ENCODE measurements at places on chromosomes 1 and 21. TPM values are rescaled to one million over a fixed set of nuclear protein-coding genes. Genes with fewer than 3 reads are reported as not detected.

GRCh38 chr1:107776900-107777663, 187.9 kb downstream of the VAV3 start:
- H3K4me3 ChIP-seq: no peak overlapping the region
- H3K36me3 ChIP-seq: no peaks in the 10 kb centered on the region

The ARTN gene
- 1.6 TPM for total RNA-seq

GRCh38 chr1:15345705-15346345, 63.9 kb upstream of the EFHD2 start:
- H3K27me3 ChIP-seq: peaks cover 8% of the 10 kb centered on the region
- no peaks in the 10 kb centered on the region for H3K36me3 ChIP-seq
- no peak overlapping the region for H3K4me3 ChIP-seq
- H3K27ac ChIP-seq: no peak overlapping the region
- DNase-seq: no peak
- peaks cover 1% of the 10 kb centered on the region for H3K4me1 ChIP-seq

GRCh38 chr1:59695252-59695651, 119.5 kb upstream of the HOOK1 start:
- H3K27ac ChIP-seq: no peak overlapping the region
- no peak for DNase-seq
- no peaks in the 10 kb centered on the region for H3K27me3 ChIP-seq
- H3K36me3 ChIP-seq: peaks cover 2% of the 10 kb centered on the region
- H3K4me3 ChIP-seq: no peak overlapping the region

The SPRR3 gene
- not detected for total RNA-seq

The ARHGEF16 gene
- total RNA-seq: 20.3 TPM

The PPIAL4G gene
- total RNA-seq: not detected

DNA sequence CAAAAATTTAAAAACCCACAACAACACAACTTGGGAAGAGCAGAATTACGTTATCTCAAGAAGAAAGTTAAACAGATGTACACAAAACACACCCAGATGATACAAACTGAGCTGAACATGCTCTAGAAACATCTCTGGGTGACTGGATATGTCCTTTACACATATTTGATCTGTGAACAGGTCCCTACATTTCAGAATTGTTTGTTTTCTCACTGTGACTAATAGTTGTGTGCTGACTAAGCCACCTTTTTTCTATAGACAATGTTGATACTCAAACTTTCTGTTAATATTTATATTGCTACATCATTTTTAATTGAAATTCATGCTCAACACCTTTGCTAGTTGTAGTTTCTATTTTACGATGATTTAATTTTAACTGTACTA, 1.0 kb upstream of the F11R start:
- DNase-seq: no peak
- peaks cover 40% of the 10 kb centered on the region for H3K4me1 ChIP-seq
- no peaks in the 10 kb centered on the region for H3K36me3 ChIP-seq
- peak overlapping the region; percentile 86 for H3K4me3 ChIP-seq

The ITLN1 gene
- total RNA-seq: not detected

DNA sequence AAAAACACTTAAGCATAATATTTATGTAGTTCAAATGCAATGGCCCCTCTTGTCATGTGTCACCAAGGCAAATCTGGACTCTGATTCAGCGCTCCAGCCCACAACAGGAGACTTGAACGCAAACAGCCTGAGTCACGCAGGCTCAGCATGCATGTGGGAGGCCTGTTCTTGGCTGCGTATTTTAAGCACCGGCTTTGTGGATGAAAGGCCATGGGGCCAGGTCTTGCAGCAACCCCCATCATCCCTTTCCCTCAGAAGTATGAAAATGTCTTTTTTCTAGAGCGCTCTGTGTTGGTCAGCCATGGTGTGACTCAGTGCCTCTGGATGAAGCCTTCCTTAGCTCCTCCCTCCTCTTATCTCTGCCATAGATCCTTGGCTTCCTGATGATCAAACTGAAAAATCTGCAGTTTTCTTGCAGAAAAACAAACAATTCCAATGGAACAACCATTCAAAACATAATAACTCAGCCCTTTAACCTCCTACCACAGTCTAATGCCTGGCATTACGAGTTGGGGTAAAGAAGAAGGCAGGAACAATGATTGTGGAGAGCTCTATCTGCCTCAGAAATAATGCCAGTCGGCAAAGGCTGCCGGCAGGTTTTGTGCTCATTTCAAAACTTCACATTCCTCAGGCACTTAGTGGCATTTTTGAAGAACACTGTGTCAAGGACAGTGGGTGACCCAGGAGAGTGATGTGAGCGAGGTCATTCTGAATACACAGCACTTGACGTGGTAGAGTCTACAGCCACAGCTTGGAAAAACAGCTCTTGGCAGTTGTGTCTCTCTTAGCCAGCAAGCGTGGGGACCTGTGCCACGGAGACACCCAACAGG, 167.5 kb downstream of the CLIC6 start:
- H3K27ac ChIP-seq: peak overlapping the region; percentile 72
- H3K4me3 ChIP-seq: no peak overlapping the region
- DNase-seq: no peak
- H3K36me3 ChIP-seq: peaks cover 4% of the 10 kb centered on the region
- H3K27me3 ChIP-seq: no peaks in the 10 kb centered on the region
- H3K4me1 ChIP-seq: peaks cover 22% of the 10 kb centered on the region

- no peak for DNase-seq
- H3K4me3 ChIP-seq: no peak overlapping the region
- peaks cover 15% of the 10 kb centered on the region for H3K4me1 ChIP-seq
- no peak overlapping the region for H3K27ac ChIP-seq
Observed at GRCh38 chr1:34846265-34846664, 13.3 kb downstream of the SMIM12 start.

- peaks cover 2% of the 10 kb centered on the region for H3K27me3 ChIP-seq
- peak overlapping the region; percentile 12 for H3K27ac ChIP-seq
- no peak for DNase-seq
- H3K36me3 ChIP-seq: no peaks in the 10 kb centered on the region
Observed at GRCh38 chr1:24107462-24108138, 4.3 kb downstream of the MYOM3 start.

- H3K27ac ChIP-seq: no peak overlapping the region
- DNase-seq: no peak
- peaks cover 3% of the 10 kb centered on the region for H3K4me1 ChIP-seq
- H3K36me3 ChIP-seq: no peaks in the 10 kb centered on the region
- no peaks in the 10 kb centered on the region for H3K27me3 ChIP-seq
- H3K4me3 ChIP-seq: no peak overlapping the region
Observed at GRCh38 chr1:173608503-173609216, 5.8 kb upstream of the SLC9C2 start.

- no peak for DNase-seq
- peaks cover 74% of the 10 kb centered on the region for H3K27me3 ChIP-seq
- H3K4me1 ChIP-seq: peaks cover 14% of the 10 kb centered on the region
- H3K4me3 ChIP-seq: no peak overlapping the region
- no peaks in the 10 kb centered on the region for H3K36me3 ChIP-seq
Observed at GRCh38 chr1:38512789-38513188, 346.8 kb downstream of the RRAGC start.

The FMN2 gene
- 0.33 TPM for total RNA-seq

Data from mesothelial cell of epicardium (in vitro differentiated cells).